ENCODE measurements at places on chromosomes 3 and 15. TPM values are rescaled to one million over a fixed set of nuclear protein-coding genes. Genes with fewer than 3 reads are reported as not detected.

The ADAMTS7 gene
- total RNA-seq: not detected

The IL5RA gene
- total RNA-seq: 3.7 TPM

The ITGA11 gene
- total RNA-seq: 0.17 TPM

The HIGD2B gene
- total RNA-seq: not detected

The TLR9 gene
- total RNA-seq: not detected
